ENCODE measurements at places on chromosomes 2 and 18. TPM values are rescaled to one million over a fixed set of nuclear protein-coding genes. Genes with fewer than 3 reads are reported as not detected.

DNA sequence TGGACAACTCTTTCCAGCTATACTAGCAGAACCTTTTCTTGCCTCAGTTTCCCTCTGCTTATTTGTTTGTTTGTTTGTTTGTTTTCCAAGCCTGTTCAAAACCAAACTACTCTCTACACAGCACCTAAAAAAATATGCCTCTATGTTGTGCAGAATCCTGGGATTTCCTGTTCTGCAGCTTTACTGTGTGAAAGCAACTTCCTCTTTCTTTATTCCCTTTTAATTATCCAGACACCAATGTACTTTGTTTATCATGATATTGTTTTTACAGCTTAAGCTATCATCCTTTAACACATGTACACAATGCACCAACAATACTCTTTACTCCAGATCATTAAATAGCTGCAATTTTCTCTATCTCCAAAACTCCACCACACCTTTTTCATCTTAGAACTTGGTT is 259.5 kb downstream of the EPHA4 start:
- DNase-seq: no peak
- H3K4me1 ChIP-seq: no peaks in the 10 kb centered on the region
- H3K4me3 ChIP-seq: no peak overlapping the region
- H3K27me3 ChIP-seq: no peaks in the 10 kb centered on the region

- H3K27ac ChIP-seq: no peak overlapping the region
- no peaks in the 10 kb centered on the region for H3K36me3 ChIP-seq
- peaks cover 4% of the 10 kb centered on the region for H3K27me3 ChIP-seq
- H3K4me1 ChIP-seq: peaks cover 9% of the 10 kb centered on the region
- H3K4me3 ChIP-seq: no peak overlapping the region
Observed at GRCh38 chr18:78410094-78410786, 569.4 kb upstream of the SALL3 start.

DNA sequence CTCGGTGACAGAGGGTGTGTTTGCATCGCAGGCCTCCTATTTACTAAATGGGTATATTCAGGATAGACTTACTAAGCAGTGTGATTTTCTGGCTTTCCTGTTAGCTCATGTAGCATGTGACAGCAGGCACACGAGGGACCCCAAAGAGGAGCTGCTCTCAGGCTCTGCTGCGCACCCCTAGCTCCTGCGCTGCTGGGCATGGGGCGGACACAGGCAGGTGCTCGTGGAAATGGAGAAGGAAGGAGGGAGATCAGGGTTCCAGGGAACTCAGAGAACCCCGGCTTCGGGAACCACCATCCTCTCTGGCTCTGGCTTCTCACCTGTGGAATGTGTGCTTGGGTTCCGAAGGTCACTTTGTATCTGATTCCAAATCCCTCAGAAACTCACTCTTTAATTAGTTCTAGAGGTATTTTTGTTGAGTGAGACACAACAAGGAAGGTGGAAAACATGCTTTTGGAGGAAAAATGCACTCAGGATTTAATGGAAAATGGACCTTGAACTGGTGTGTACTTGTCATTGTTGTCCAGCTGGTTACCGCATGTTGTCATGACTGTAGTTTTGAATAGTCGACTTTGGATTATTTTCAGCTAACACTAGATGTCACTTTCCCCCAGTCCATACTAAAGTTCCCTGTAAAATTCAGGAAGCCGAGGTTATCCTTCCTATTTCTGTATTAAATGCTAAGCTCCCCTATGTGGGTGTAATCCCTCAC is 3.5 kb downstream of the SNTG2 start:
- H3K36me3 ChIP-seq: no peaks in the 10 kb centered on the region
- peaks cover 13% of the 10 kb centered on the region for H3K4me1 ChIP-seq
- H3K27me3 ChIP-seq: peaks cover 21% of the 10 kb centered on the region
- no peak overlapping the region for H3K4me3 ChIP-seq
- H3K27ac ChIP-seq: no peak overlapping the region

DNA sequence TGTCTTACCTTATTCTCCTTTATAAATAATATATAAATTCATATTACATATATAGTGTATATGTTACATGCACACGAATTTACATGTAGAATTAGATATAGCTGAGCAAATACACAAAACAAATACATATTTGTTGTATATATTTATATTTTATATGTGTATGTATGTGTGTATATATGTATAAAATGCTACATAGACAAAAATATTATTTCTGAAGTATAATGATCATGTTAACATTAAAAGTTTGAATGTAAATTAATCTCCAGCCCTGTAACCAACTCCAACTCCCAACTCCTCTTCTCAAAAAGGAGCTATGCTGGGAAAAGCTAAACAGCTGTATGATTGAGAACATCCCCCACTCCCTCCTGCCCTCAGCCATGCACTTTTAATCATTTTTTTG is 42.7 kb upstream of the RND3 start:
- no peaks in the 10 kb centered on the region for H3K27me3 ChIP-seq
- no peaks in the 10 kb centered on the region for H3K36me3 ChIP-seq
- no peaks in the 10 kb centered on the region for H3K4me1 ChIP-seq
- no peak for DNase-seq

DNA sequence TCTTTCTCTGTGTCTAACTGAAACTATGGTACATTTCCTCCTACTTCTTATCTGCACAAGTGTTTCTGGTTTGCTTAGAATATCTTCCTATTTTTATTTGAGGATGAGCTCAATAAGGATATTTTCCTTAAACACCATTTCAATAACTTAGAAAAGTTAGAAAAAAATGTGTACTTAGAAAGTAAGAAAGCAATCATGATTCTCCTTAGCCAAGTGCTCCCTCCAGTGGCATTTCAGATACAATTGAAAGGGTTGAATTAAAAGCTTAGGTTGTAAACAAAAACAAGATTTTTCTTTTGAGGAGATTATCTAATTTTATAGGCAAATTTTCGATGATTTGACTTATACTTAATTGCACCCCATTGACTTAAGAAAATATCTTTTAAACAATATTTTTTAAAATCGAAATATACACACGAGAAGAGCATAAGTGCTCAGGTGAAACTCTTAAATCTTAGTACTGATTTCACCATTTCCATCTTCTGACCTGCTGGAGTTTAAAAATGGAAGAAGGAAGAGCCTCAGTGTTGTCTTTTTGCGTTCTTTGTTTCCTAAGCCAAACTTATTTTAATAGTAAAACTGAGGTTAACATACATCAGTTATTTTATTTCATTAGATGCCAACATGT is 26.9 kb downstream of the C18orf63 start:
- peak; percentile 58 for DNase-seq
- no peaks in the 10 kb centered on the region for H3K4me1 ChIP-seq
- no peaks in the 10 kb centered on the region for H3K36me3 ChIP-seq
- H3K4me3 ChIP-seq: no peak overlapping the region

- peaks cover 75% of the 10 kb centered on the region for H3K27me3 ChIP-seq
- peak overlapping the region; percentile 29 for H3K27ac ChIP-seq
- peaks cover 3% of the 10 kb centered on the region for H3K4me1 ChIP-seq
- no peaks in the 10 kb centered on the region for H3K36me3 ChIP-seq
- peak overlapping the region; percentile 34 for H3K4me3 ChIP-seq
Observed at GRCh38 chr18:58862851-58863538, 1.7 kb upstream of the ZNF532 start.

DNA sequence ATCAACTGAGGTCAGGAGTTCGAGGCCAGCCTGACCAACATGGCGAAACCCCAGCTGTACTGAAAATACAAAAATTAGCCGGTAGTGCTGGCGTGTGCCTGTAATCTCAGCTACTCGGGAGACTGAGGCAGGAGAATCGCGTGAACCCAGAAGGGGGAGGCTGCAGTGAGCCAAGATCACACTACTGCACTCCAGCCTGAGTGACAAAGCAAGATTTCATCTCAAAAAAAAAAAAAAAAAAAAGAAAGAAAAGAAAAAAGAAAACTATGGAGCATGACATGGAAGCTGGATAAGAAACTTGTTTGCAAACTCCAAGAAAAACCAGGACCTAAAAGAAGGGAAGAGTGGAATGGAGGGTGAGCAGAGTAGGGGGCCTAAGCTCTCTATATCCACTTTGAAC is 1.9 kb upstream of the CHMP1B start:
- peaks cover 5% of the 10 kb centered on the region for H3K27me3 ChIP-seq
- no peak overlapping the region for H3K4me3 ChIP-seq
- H3K27ac ChIP-seq: no peak overlapping the region
- peaks cover 7% of the 10 kb centered on the region for H3K36me3 ChIP-seq
- peaks cover 28% of the 10 kb centered on the region for H3K4me1 ChIP-seq

GRCh38 chr2:205352094-205352493 is 330.2 kb upstream of the NRP2 start:
- no peak overlapping the region for H3K4me3 ChIP-seq
- no peaks in the 10 kb centered on the region for H3K36me3 ChIP-seq
- peaks cover 3% of the 10 kb centered on the region for H3K27me3 ChIP-seq
- no peak overlapping the region for H3K27ac ChIP-seq
- DNase-seq: no peak

GRCh38 chr18:74453016-74453566 is 4.0 kb downstream of the DIPK1C start:
- DNase-seq: no peak
- peaks cover 7% of the 10 kb centered on the region for H3K4me1 ChIP-seq
- H3K27ac ChIP-seq: no peak overlapping the region
- H3K27me3 ChIP-seq: peaks cover 54% of the 10 kb centered on the region
- no peaks in the 10 kb centered on the region for H3K36me3 ChIP-seq

- H3K27ac ChIP-seq: no peak overlapping the region
- no peak for DNase-seq
- H3K4me3 ChIP-seq: no peak overlapping the region
- no peaks in the 10 kb centered on the region for H3K36me3 ChIP-seq
- no peaks in the 10 kb centered on the region for H3K27me3 ChIP-seq
- no peaks in the 10 kb centered on the region for H3K4me1 ChIP-seq
Observed at GRCh38 chr18:73896685-73897084, 250.9 kb downstream of the FBXO15 start.

DNA sequence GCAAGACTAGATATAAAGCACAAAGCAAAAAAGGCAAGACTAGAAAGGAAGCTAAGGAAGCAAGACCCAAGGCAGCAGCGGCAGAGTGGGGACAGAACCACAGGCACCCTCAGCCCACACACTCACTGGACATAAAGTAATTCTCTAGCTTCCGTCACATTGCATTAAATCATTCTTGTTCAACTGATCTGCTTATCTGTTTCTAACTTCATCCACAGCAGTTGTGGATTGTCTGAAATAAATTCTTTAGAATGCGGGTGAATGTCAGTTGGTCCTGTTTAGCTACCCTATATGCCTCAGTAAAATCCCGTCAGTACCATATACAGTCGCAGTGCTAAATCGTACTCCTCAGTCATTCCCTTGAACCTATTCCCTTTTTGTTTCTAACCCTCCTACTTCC is 183.2 kb upstream of the SLC39A10 start:
- peaks cover 20% of the 10 kb centered on the region for H3K36me3 ChIP-seq
- H3K27ac ChIP-seq: no peak overlapping the region
- peaks cover 22% of the 10 kb centered on the region for H3K4me1 ChIP-seq

- no peak overlapping the region for H3K4me3 ChIP-seq
- DNase-seq: no peak
- H3K36me3 ChIP-seq: no peaks in the 10 kb centered on the region
- no peaks in the 10 kb centered on the region for H3K4me1 ChIP-seq
Observed at GRCh38 chr18:59606193-59607077, 90.8 kb downstream of the CCBE1 start.

DNA sequence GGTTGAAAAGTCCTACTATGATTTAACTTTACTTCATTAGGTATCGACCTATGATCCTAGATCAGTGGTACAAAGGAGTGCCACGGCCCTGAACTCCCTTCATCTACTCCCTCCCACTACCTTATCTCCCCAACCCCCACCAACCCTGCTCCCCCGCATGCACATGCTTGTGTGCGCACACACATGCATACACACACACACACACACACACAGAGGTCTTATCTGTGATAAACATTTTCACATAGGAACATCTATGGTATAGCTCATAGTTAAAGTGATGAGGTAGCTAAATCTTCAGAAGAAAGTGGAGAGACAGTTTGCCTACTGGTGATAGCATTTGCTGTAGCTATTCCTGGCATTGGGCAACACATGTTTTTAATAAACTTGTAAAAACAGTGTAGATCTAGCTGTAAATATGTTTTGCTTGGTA is 471.3 kb downstream of the ZEB2 start:
- H3K4me3 ChIP-seq: no peak overlapping the region
- no peaks in the 10 kb centered on the region for H3K36me3 ChIP-seq
- no peaks in the 10 kb centered on the region for H3K27me3 ChIP-seq
- no peak for DNase-seq
- no peaks in the 10 kb centered on the region for H3K4me1 ChIP-seq

DNA sequence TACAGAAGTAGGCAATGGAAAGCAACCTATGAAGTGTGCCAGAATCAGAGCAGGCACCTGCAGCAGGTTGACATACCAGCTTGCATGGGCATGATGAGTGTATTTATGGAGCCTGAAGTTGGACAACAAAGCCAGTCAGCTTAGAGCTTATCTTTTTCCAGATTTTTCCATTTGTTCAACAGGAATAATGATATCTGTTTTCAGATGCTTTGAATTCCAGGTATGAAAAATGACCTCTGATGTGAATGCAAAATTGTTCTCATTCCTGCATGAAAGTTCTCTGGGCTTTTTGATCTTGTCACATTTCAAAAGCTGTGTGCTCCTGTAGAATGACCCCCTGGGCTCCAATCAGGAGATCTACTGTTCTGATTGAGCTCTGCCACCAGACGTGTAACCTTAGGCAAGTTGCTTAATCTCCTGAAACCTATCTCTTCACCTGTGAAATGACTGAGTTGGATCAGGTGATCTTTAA is 38.2 kb upstream of the VIT start:
- H3K27ac ChIP-seq: no peak overlapping the region
- no peak for DNase-seq
- H3K4me3 ChIP-seq: no peak overlapping the region
- H3K36me3 ChIP-seq: no peaks in the 10 kb centered on the region
- H3K27me3 ChIP-seq: peaks cover 4% of the 10 kb centered on the region

GRCh38 chr2:45195916-45196315 is 186.7 kb upstream of the SIX2 start:
- H3K4me1 ChIP-seq: no peaks in the 10 kb centered on the region
- no peak overlapping the region for H3K27ac ChIP-seq
- H3K4me3 ChIP-seq: no peak overlapping the region
- DNase-seq: no peak
- H3K27me3 ChIP-seq: peaks cover 16% of the 10 kb centered on the region

DNA sequence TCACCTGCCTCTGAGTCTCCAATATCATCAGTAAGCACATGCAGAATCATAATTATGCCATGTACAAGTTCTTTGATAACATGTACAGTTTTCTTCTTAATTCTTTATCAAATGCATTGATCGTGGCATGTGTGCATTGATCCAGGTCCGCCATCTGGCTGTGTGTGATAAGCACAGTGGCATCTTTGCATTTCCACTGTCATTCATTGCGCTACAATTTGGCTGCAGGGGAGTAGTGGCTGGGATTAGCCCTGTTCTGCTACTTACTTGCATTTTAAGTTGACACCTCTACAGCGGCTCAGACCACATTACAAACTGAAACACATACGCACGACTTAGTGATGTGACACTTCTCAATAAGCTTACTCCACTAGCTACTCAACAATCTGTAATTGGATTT is 83.6 kb upstream of the OTX1 start:
- H3K36me3 ChIP-seq: no peaks in the 10 kb centered on the region
- no peaks in the 10 kb centered on the region for H3K27me3 ChIP-seq
- no peak overlapping the region for H3K27ac ChIP-seq
- no peak overlapping the region for H3K4me3 ChIP-seq
- no peak for DNase-seq
- H3K4me1 ChIP-seq: no peaks in the 10 kb centered on the region

The TMEM198 gene
- total RNA-seq: 0.60 TPM

The RABL2A gene
- 12.0 TPM for total RNA-seq

The MBOAT2 gene
- total RNA-seq: 6.5 TPM

The ADRA2B gene
- total RNA-seq: not detected

The NLRC4 gene
- total RNA-seq: not detected

The SALL3 gene
- total RNA-seq: not detected

The PDE6D gene
- 35.1 TPM for total RNA-seq

The CDCA7 gene
- total RNA-seq: 115 TPM

The MPHOSPH10 gene
- 39.9 TPM for total RNA-seq

The MRPL30 gene
- 23.3 TPM for total RNA-seq

The DSG4 gene
- not detected for total RNA-seq

The NEB gene
- total RNA-seq: 0.31 TPM

Data from activated CD8-positive, alpha-beta T cell treated with anti-CD3 and anti-CD28 coated beads, Interleukin-2, amount 10 ng/mL, durations not matched to agents 7 days and 5 days (primary cell).